ENCODE measurements at places on chromosomes 1 and 21.

DNA sequence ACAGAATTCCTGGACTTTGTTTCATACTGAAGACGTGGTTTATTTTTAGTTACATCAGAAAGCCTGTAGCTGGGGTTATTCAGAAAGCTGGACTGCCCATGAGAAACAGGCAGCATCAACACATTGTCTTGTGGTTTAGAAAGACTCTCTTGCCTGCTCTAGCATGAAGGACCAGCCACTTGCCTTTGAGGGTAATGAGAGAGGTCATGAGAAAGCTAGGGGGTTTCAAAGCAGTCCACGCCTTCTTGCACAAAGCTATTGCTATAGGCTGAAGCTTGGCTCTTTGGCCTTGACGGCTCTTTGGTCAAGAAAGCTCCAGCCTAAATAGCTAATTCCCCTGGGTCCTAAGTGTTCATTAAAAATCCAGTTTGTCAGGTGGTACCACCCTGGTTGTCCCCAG is 208.1 kb downstream of the PRDM2 start:
- no peak for DNase-seq

GRCh38 chr21:44916965-44917364 is 3.7 kb downstream of the ITGB2 start:
- DNase-seq: no peak

DNA sequence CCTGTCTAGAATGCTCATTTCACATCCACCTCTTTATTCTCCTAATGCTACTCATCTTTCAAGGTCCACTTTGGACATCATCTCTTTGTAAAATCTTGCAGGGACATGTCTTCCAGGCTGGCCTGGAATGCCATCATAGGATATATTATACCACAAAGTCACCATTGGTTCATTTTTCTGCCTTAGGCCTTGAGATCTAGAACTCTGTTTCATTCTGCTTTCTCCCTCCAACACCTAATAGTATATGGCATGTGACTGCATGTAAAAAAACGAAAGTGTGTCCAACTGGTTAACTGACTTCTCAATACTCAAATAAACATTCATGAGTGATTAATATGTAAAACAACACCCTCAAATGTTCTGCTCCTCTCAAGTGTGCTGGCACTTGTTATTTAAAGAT is 84.1 kb downstream of the RGS2 start:
- DNase-seq: no peak

GRCh38 chr1:229572286-229572685 is 13.8 kb upstream of the ABCB10 start:
- no peak for DNase-seq

GRCh38 chr1:38541223-38541622 is 318.3 kb downstream of the RRAGC start:
- DNase-seq: no peak

DNA sequence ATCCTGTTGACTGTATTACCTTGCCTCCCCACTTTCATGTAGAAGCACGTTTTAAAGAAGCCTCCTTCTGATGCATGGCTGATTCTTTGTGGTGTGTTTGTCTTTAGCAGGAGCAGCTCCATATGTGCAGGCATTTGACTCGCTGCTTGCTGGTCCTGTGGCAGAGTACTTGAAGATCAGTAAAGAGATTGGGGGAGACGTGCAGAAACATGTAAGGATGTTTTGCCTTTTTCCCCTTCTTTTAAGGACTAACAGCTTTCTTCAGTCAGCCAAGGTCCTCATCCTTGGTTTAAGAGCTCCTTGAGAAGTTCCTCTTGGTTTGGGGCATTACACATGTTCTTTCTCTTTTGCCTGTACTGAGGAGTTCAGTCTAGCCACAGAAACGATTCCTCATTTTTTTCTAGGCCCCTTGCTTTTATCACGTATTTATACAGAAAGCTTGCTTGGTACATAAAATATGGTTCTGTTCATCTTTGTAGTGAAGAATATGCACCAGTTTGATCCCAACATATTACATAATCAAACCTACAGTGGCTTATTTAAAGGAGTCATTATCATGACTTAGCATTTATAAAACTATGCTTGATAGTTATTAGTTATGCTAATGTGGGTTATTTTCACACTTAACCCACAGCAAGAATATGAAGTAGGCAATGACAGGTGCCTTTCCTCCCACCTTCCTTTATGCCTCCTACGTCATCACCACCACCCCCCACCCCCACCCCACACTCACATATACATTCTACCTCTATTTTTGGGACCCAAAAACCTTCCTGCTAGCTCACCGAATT is 19.6 kb downstream of the CAP1 start:
- peak; percentile 50 for DNase-seq

GRCh38 chr1:27598295-27598687 is 5.7 kb downstream of the AHDC1 start:
- DNase-seq: no peak

GRCh38 chr1:109615879-109616278 is 3.5 kb downstream of the GNAT2 start:
- DNase-seq: no peak

- no peak for DNase-seq
Observed at GRCh38 chr1:206678490-206678889, 6.2 kb upstream of the MAPKAPK2 start.

DNA sequence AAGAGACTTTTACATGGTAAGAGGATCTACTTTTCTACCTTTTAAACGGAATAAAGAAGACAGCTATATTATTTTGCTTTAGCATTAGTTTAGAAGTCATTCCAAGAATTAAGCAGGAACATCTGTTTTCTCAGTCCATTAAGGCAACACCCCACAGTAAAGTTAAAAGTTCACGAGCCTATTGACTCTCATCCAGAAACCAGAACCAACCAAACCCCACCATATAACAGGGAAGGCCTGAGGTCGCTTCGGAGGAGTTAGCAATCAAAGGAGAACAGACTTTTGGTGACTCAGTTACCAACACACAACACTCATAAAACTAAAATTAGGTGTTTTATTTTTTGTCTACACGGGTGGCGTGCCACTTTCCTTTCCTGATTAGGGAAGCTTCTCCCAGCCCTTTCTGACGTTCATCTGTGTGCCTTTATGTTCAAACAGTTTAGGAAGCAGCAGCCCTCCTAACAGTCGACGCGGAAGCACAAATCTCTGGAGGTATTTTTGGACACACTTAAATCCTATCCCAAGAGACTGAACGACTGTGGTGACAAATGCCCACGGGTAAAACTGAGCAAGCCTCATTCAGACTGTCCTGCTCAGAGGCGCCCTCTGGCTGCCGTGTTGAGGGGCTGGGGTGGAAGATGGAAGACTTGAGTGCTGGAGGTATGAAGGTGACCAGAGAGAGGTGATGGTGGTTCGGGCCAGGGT is 8.6 kb upstream of the PLA2G2C start:
- DNase-seq: peak; percentile 41

GRCh38 chr1:35539073-35539823 is 18.0 kb downstream of the KIAA0319L start:
- DNase-seq: no peak

- DNase-seq: no peak
Observed at GRCh38 chr1:203202431-203203245, 16.1 kb upstream of the CHI3L1 start.

DNA sequence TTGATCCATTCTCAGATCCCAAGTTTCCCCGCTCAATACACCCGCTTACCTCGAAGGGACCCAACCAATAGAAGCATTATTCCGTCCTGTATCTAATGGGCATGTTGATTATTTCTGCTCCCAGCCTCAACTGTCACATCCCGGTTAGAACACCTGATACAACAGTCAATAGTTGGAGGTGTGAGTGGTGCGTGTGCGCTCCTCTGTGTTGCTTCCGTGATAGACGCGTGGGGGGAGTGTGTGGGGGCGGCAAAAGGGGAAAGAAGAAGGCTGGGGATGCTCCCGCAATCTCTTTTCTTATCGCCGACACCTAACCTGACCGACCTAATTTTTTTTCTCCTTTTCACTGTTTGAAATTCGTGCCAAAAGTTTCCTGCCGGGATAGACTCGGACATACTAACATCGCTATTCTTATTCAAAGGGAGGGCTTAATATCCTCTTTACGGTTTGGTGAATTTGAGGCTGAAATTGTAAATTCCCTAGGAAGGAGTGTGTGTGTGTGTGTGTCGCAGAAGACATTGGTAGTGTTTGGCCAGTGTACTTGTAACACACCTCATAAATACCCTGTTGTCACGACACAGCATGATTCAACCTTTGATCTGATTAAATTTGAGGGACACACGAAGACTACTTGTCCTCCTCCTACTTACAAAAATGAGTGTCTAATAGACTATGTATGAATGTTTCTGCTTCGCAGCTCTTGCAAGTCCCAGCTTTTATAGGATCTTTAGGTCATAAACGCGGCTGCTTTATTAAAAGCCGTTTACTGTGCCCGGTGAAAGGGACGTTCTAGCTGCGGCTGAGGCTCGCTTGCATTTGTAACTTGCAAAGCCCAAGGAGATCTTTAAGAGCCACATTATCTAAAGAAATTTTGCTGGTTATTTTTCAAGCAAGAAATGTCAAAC is 1.5 kb upstream of the PROX1 start:
- no peak for DNase-seq

- DNase-seq: no peak
Observed at GRCh38 chr1:108199201-108199691, 897 bp downstream of the SLC25A24 start.

DNA sequence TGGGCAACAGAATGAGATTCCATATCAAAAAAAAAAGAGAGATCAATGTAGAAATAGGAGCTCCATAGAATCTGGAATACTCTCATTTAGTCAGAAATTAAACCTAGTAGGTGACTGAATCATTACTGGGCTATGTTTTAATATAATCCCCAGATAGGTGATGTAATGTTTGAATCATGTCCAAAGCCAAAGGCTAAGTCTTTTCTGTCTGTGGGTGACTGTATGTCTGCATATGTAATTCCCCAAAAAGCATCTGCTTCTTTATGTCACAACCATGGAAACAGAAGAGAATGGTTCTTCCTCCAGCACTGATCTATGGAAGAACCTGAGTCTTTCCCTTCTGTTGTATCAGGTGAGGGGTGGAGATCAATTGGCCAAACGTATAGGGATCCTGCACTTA is 5.8 kb downstream of the LAMC2 start:
- no peak for DNase-seq

DNA sequence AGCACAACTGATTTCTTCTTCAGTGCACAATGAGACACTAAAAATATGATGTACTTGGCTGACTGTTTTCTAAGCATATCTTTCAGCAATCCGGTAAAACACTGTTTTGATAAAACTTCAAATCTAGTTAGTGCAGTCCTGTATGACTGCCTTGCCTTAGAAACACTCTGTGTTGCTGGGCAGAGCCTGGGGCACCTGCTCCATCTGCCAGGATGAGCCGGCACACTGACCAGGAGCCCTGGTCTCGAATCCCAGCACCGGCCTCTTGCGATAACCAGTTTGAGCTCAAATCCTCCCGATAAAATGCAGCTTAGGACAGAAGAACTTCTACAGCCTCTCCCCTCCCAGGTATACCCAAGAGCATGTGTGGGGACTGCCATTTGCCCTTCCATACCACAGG is 199.5 kb downstream of the SIPA1L2 start:
- no peak for DNase-seq

DNA sequence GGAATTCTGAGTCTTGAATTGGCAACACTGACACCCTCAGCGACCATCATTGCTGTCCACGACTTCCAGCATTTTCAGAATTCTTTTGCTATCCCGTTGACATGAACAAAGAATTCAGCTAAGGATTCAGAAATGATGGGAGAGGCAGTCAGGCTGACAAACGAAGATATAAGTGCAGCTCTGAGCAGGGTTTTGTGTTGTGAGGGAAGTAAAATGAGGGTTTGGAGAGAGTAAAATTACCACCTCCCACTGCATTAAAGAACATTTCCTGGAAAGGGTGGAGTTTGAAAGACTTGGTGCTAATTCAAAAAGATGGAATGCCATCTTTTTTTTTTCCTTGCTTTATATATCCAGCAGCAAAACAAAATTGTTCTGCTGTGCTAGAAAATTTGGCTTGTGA is 4.9 kb upstream of the ELK4 start:
- no peak for DNase-seq

GRCh38 chr1:2194898-2195673 is 514 bp upstream of the FAAP20 start:
- peak; percentile 62 for DNase-seq

DNA sequence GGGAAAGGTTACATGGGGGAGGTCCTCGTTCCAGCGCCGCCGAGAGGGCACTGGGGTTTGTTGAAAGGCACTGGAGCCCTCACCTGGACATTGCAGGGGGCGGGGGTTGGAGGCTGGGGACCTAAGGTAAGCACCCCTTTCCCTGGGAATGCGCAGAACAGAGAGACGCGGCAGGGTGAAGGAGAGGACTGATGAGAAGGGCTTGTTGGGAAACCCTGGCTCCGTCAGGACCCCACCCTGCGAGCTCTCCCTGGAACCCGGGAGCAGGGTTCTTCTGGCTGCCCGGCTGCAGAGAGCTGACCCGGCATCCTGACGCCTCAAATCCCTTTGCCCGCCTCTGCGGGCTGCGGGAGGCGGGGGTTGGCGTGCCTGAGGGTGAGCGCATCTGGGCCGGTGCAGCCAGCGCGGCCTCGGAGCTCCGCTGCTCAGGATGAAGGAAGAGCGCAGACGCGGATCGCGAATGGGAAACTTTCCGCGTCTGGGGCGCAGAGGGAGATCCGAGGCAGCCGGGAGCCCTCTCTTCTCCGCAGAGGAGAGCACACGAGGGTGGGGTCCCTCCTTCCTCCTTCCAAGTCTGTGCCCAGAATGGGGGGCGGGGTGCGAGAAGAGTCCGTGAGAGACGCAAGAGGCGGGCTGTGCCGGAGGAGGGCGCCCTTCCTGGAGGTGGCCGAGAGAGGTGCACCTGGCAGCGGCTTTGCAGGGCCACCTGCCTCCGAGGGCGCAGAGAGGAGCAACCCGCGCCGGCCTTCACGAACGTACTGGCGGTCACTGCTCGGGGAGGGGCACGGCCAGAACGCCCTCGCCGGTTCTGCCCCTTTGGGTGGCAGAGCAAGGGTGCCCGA is 2.4 kb downstream of the IGSF21 start:
- no peak for DNase-seq

- DNase-seq: no peak
Observed at GRCh38 chr1:17194133-17194475, 10.8 kb upstream of the PADI1 start.

- DNase-seq: no peak
Observed at GRCh38 chr1:119701659-119702058, 10.1 kb upstream of the PHGDH start.

DNA sequence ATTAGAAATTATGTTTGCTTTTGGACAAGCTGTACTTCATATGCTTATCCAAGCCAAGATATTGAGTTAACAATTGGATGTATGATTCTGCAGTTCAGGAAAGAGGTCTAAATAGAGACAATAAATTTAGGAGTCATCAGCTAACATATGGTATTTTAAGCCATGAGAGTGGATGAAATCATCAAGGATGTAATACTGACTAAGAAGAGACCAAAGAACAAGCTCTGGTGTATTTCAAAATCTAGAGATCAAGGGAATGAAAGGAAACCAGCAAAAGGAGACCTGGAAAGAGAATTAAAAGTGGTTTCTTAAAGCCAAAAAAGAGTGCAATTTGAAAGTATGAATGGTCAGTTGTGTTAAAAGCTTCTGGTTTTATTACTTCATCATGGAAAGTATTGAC is 183.6 kb upstream of the BEND5 start:
- no peak for DNase-seq

DNA sequence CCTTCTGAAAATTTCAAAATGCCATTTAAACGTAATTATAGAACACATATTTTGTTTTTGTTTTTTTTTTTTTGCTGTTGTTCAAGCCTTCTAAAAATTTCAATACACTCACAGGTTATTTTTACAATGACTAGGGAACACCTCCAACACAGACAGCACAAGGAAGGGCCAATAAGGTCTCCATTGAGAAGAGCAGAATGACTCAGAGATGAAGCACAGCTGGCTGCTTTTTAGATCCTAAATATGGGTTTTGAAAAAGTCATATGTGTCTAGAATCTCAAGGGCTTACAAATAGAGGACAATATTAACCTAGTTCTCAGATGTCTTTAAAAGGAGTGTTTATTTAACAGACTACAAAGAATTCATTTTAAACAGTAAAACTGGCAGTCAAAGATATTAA is 104.6 kb downstream of the NEGR1 start:
- no peak for DNase-seq

Measured in bone marrow (tissue), 2 donors.